ENCODE measurements at places on chromosomes 16 and 17.

- DNase-seq = no peak
These were observed 300.6 kb downstream of the SEC14L1 start for GRCh38 chr17:77441130-77441920.

DNA sequence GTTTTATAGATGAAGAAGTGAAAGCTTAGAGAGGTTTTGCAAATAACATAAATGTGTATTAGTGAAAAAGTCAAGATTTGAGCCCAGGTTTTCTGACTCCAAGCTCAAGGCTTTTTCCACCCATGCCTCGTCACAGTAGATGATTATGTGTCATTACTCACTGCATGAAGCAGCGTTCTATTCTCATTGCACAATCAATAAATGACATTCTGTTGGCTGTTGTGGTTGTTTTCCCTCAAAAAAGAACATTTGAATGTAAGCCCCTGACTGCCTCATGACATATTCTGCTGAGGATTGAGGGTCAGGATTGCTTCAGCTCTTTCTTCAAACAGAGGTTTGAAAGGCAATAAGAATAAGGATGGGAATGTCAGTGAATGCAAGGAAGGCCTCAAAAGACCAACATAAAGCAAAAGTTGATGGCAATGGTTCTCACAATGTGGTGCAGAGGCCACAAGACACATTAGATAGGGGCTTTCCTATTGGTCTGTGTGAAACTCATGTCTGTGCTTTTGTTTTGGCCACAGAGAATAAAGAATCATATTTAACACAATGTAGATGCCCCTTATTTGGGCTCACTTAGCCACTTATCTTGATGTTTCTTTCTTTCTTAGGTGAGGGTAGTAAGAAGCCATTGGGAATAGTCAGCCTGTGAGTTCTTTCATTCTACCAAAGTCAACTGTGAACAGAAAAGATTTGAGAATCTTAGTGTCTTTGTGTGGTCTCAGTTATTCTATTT is 5.4 kb upstream of the MMD start:
- peak; percentile 27 for DNase-seq

DNA sequence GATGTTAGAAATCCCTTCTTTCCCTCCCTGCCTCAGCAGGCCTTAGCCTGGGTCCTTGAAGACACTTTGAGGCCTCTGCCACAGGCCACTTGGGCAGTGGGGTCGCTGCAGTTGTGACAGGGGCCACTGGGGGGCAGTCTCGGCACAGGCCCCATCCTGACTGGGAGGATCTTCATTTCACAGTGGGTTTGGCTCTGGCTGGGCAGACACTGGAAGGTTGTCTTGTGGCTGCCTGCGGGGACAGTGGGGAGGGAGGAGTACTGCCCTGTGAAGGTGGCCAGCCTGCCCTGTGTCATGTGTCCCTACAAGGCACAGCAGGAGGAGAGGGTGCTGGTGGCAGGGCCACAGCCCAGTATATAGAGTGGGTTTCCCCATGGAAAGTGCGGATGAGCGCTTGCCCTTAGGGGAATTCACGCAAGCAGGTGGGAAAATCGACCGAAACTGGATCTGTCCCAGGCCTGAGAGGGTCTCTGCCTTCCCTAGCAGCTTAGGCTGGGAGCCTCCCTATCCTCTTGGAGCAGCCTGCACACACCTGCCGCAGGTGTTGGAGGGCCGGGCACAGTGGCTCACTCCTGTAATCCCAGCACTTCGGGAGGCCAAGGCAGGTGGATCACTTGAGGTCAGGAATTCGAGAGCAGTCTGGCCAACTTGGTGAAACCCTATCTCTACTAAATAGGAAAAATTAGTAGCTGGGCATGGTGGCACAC is 28.8 kb downstream of the GINS2 start:
- DNase-seq = peak; percentile 31

DNA sequence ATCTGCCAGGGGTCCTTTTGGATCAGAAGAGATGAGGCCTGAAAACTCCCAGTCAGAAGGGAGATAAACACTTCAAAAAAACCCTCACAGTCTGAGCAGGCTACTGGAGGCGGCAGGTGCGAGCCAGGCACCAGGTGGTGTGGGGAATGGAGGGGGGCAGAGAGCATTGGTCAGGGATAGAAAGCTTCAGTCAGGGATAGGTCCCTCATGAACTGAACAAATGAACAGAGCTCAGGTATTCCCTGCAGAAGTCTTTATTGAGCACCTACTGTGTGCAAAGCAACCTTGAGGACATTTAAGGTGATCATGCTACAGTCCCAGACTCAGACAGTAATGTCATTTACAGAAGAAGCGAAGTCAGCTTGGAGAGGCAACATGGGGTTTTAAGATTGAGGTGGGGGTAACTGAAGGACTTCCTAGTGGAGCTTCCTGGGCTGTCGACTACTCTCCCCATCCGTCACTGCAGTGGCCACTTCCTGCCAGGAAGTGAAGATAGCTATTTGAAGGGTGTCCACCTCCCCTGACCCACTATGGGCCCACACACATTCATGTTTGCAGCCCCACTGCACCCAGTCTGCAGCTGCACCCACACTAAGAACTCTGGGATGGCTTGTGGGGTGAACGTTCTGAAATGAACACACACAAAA is 3.2 kb downstream of the KIFC3 start:
- DNase-seq = no peak

- DNase-seq = no peak
These were observed 160.4 kb downstream of the ABCC12 start for GRCh38 chr16:47995354-47995753.

DNA sequence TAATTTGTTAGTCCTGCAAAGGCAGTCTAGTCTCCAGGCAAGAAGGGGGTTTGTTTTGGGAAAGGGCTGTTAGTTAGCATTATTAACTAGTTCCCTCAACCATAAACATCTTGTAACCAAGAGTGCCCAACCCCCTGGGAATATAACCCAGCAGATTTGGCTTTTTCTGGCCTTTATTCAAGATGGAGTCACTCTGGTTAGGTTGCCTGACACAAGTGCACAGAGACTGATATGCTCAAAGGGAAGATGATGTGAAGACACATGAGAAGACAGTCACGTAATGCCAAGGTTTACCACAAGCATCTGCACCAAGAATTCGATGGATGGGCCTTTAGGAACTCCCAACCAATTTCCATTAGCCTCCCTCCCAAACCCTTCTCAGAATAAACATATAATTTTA is 3.9 kb upstream of the SCPEP1 start:
- no peak for DNase-seq

- no peak for DNase-seq
These were observed at the start of gene STAT5A for GRCh38 chr17:42287977-42288802. STAT5A (plus strand) TSS chr17:42288498; CDS start chr17:42289412, 914 bp downstream.

DNA sequence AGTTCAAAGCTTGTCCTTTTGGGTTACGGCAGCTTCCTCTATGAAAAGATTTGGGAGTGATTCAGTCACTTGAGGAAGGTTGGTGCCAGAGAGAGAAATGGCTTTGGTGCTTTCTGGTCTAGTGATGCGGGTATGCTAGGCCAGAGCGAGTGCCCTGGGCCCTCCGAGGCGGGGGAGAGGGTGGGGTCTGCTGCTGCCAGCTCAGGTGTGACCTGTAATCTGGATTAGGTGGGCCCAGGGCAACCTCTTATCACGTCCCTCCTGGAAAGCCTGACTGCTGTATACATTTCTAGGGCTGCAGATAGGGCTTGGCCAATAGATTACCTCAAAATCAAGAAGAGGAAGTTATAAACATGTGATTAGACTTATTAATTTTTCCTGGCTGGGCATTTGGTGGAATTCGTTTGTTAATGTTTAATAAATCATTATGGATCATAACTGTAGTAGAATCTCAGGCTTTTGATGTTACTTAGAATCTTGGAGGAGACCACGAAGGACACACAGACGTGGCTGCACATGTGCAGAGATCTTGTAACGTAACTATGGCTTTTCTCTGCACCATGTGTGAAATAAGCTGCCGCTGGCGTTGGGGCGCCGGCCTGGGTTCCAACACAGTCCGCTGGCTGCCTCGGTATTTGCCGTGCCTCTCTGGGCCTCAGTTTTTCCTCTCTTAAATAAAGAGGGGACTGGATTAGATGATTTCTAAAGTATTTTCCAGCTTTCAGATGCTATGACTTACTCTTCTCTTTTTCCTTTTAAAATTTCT is 1.2 kb downstream of the IRF8 start:
- no peak for DNase-seq

DNA sequence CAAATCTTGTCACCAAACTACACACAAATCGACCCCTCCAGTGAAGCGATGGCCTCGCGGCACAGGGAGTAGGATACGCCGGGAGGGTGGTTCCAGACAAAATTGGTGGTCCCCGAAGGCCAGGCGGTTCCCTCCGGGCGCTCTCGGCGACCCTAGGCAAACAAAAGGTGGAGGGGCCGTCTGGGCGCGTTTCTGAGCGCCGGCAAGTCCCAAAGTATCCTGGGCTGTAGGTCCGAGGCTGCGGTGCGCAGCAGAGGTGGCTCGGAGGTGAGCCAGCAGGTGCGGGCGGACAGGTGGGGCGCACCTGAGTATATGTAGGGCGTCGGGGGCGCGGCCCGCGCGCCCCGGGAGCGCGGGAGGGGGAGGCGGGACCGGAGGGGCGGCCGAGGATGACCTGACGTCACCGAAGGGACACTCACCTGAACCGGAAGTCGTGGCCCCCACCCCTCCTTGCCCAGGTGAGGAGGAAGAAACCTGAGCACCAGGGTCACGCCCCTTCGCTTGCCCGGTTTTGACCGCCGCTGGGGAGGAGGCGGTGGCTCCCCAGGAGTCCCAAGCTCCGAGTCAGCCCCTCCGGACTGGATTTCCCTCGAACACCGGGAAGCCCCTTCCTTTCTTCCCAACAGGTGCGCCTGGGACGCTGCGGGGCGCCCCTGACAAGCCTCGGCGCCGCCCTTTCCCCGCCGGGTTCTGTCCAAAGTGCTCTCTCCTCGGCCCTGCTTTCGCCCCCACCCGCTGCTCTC is at the start of gene CLDN7:
CLDN7 (minus strand) TSS at position 287 of the 743 bp plus-strand sequence. CDS start 435 bp downstream, outside the sequence.
- no peak for DNase-seq

DNA sequence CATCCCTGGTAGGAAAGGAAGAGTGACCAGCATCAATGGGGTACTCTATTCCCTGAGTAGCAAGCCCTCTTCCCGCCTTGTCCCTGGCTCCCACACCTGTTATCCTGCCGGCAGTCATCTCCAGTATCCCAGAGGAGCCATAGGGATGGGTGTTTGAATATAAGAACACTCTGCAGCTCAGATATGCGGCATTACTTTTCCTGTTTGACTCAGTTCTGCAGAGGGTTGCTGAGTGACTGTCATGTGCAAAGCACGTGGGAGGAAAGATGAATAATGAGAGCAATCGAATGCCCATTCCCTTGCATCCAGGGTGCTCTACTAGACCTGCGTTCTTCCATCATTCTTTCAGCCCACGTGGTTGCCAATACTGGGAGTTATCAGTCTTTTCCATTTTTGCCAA is 115.1 kb downstream of the PRKCB start:
- DNase-seq = no peak

DNA sequence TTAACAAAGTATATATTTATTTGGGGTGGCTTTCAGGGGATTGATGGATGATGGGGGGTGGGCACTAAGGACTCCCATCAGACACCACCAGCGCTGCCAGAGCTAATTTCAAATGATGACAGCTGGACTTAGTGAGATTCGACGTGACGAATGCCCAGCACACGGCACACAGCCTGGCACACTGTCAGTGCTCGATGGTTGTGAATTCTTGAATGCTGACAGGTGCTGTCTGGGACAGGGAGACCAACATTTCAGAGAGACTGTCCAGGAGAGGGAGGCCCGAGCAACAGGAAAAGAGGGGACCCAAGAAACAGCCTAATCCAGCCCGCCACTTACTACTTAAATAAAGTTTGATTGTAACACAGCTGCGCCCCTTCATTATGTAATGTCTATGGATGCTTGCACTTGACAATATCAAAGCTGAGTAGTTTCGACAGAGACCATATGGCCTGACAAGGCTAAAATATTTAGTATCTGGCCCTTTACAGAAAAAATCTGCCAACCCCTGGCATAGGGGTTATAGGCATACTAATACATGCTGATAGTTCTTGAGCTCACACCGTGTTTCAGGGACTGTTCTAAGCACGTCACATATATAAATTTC is 6.2 kb upstream of the MPRIP start:
- DNase-seq = no peak

- no peak for DNase-seq
These were observed 12.3 kb downstream of the TMEM100 start for GRCh38 chr17:55710410-55710809.

DNA sequence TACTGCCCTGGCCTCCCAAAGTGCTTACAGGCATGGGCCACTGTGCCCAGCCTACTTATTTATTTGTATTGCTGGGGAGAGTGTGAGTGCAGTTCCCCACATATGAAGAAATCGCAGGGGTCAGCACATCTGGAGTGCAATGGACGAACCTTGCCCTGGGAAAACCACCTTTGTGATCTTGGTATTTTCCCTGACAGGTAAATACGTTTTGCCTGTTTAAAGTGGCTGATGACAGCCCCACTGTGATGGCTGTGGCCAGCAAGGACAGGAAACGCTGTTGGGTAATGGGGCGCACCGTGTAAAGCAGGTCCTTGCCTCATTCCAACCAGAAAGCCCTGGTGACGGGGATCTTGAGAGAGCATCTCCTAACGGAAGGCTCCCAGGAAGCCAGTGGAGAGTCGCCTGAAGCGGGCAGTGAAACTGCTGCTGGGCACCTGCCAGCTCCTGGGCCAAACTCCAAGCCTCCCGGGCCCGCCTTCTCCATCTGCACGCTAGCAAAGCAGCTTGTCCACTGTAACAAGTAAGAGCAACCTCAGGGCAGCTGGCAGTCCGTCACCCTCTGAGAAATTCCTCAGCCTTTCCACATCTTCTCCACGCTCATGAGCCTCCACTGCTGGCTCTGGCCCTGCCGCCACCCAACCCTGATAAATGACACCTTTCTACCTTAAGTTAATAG is 17.5 kb downstream of the EMC8 start:
- no peak for DNase-seq

- no peak for DNase-seq
These were observed 3.2 kb downstream of the SNTB2 start for GRCh38 chr16:69190046-69190588.

DNA sequence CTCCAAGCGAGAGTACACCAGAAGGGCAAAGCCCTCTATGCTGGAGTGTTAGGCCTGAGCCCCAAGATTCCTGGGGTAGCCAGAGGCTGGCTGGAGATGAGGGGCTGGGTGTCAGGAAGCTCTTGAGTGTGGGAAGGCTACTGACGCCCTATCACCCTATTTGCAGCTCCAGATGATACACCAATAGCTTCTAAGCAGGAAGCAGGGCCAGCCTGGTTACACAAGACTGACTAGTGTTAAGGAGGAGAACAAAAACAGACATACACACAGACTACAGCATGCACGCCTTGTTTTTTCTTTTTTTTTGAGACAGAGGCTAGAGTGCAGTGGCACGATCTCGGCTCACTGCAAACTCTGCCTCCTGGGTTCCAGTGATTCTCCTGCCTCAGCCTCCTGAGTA is 15.9 kb downstream of the POLR3K start:
- no peak for DNase-seq

DNA sequence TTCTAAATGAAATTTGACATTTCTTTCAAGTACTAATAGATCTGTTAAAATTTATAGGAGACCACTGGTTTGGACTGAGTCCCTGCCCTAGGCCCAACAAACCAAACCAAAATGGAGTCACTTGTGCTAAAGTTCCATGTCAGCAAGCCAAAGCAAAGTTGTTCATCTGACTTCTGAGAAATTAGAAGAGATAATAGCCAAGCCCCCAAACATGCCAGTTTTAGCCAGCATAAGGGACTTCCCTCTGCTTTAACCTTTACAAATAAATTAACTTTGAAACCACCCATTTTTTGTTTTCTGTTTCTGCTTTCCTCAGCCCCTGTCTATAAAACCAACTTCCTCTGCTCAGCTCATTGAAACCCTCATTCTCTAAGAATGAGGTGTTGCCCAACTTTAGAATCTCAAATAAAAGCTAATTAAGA is 18.9 kb downstream of the CDR2 start:
- no peak for DNase-seq

- DNase-seq = no peak
These were observed 43.4 kb downstream of the HNF1B start for GRCh38 chr17:37701496-37701898.

- no peak for DNase-seq
These were observed 5.2 kb upstream of the RNF135 start for GRCh38 chr17:30965686-30966085.
